Fibroblast of skin of left biceps (primary cell): ENCODE measurements at places on chromosomes 3 and 15.

DNA sequence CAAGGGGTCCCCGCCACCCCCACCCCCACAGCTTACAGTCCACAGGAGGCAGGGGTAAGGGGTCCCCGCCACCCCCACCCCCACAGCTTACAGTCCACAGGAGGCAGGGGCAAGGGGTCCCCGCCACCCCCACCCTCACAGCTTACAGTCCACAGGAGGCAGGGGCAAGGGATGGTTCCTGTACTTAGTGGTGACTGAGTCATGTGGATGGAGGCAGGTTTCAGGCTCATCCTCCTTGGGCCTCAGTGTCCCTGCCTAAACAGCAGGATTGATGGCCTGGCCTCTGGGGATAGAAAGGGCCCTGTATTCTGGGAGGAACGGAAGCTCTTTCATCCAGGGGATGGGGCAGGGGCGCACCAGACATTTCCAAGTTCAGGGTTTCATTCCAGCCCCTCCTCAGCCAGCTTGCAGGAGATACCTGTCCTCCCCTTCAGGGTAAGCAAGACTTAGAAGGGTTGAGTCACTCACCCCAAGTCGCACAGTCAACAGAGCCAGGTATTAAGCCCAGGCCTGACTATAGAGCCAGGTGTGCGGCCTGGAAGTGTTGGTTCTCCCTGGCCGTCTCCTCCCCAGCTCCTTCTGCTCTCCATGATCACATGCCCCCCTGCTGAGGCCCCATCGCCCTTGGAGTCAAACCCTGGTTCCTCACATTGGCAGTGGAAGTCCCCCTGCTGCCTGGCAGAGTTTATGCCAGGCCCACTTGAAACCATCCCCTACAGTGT, 12.5 kb downstream of the CSK start:
- DNase-seq: no peak

DNA sequence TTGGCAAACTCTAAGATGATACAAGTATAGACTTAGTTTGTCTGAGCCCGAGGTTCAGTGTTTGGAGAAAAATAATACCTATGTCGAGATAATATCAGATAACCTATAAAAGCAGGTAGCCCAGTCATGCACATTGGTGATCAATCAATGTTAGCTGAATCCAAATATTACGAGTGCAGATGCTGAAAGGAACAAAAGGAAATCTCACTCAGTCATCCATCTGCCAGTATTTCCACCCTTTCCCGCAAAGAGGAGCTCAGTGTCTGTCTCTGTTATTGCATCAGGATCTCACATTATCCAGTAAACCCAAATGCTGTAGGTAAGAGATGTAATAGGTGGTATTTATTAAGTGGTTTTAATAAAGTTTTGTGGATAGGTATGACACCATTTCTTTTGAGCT, 251.2 kb upstream of the CTDSPL start:
- no peak for DNase-seq

DNA sequence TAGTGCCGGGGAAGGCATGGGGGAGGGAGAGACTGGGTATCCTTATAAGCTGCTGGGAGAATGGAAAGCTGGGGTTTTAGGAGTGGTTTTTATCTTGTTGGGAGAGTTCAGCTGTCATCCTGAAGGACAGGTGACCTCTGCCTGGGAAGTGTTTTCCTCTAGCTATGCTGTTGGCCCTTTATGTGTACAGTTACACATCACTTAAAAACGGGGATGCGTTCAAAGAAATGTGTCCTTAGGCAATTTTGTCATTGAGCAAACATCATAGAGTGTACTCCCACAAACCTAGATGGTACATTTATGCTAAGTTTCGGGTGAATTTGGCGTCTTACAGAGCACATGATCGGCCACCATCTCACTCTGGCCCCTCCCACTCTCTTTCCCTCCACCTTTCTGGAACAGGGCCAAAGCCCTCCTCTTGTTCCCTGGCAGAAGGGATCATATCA, 164.3 kb upstream of the NUDT16 start:
- no peak for DNase-seq

GRCh38 chr3:50639055-50639494, 22.1 kb downstream of the MAPKAPK3 start:
- no peak for DNase-seq

GRCh38 chr3:16704941-16705340, 99.7 kb upstream of the DAZL start:
- no peak for DNase-seq

DNA sequence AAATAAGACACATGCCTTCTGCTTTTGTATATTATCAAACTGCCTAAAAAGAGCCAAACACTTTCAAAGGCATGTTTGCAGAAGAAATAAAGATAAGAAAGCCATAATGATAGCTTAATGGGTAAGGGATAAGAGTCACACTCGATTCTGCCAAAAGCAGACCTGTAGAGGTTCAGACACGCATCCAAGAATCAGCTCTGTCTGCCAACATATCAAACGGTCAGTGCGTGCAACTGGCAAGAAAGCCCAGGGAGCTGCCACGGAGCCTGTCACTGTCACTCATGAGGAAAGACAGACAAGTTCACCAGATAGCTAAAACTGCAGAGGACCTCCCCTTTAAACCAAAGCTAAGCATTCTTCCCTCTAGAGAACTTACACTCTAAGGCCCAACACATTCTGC, 23.2 kb downstream of the DCP1A start:
- DNase-seq: no peak

GRCh38 chr3:195117978-195118581, 152.9 kb downstream of the XXYLT1 start:
- DNase-seq: no peak

GRCh38 chr3:52253314-52254304, 8.1 kb downstream of the PPM1M start:
- DNase-seq: no peak

DNA sequence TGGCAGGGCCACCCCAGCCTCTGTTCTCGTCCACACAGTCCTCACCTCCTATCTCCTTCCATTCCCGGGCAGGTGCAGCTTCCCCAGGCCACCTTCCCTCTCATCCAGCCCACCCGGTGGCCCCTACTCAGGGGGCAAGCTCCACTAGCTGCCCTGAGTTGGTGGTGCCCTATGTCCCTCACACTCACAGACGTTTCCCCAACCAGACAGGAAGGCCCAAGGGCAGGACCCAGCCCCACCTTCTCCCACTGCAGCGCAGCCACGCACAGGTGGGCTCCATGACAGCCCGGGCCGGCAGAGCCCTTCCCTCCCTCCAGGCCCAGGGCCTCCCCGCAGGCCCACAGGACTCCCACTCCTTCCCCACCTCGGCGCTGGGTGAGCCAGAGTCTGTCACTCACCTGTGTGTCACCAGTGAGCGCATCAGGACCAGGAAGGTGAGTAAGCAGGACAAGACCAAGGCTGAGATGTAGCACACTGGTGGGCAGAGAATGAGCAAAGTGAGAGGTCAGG, 11.1 kb downstream of the ISLR start:
- no peak for DNase-seq

DNA sequence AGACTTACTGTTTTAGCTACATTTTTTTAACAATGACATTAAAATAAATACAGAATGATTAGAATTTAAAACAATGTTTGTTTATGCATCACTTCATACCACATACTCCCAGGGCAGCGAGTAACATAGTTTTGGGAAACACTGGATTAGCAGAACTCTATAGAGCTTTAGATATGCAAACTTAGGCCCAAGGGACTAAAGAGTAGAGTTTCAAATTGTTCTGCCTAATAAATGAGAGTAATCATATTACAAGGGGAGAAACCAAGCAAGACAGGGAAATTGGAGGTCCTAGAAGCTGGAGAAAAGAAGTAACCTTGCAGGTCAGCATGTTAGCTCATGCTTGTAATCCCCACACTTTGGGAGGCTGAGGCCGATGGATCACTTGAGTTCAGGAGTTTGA, 3.6 kb upstream of the DAZL start:
- no peak for DNase-seq

DNA sequence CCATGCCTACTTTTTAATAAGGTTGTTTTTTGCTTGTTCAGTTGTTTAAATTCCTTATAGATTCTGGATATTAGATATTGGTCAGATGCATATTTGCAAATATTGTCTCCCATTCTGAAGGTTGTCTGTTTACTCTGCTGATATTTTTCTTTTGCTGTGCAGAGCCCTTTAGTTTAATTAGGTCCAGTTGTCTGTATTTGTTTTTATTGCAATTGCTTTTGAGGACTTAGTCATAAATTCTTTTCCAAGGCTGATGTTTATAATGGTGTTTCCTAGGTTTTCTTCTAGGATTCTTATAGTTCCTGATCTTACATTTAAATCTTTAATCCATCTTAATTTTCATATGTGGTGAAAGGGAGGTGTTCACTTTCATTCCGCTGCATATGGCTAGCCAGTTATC, 77.4 kb downstream of the PTPRG start:
- peak; percentile 52 for DNase-seq

DNA sequence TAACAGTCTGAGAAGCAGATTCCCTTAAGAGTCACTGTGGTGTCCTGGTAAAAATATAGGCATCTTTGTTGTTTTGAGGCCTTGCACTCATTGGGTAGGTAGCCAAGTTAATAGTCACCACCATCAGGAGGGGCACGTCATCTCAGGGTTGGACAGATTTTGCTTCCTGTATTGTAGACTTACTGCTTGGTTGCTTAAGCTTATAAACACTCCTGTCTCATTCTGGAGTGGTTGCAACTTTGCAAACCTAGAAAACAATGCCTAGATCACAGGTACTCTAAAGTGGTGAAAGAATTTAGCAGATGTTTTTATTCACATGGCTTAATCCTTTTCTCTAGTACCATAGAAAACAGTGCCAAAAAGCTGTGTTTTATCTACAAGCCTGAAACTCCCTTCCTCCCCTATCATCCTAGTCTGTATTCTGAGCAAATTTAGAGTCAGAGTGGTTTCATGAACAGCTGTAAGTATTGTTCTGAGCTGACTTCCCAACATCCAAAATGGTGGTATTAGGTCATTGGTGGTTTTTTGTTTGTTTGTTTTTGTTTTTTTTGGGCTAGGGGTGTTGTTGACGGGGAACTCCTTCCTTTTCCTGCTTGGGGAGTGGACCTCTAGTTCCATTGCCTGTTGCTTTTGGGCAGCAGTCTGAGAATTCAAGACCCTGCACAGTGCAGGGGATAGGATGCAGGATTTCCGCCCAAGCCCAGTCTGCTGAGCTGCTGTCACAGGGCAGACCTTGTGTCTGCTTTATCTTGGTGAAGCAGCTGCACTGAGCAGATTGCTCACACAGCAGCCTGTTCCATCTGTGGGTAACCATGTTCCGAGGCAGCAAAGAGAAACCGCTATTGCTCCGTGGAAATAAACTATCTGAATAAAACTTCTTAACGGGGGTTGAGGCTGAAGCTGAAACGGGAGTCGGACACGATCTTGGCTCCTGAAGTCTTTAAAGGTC, 202.0 kb downstream of the AKAP13 start:
- DNase-seq: no peak

GRCh38 chr3:77283108-77283507, 243.2 kb downstream of the ROBO2 start:
- no peak for DNase-seq

- DNase-seq: no peak
These were observed at the start of the genes ATXN7 and THOC7 for GRCh38 chr3:63863150-63864007. ATXN7 (plus strand) TSS chr3:63863867; CDS start chr3:63912599, 48,732 bp downstream. THOC7 (minus strand) TSS chr3:63863805; CDS start chr3:63863790, 15 bp downstream.

DNA sequence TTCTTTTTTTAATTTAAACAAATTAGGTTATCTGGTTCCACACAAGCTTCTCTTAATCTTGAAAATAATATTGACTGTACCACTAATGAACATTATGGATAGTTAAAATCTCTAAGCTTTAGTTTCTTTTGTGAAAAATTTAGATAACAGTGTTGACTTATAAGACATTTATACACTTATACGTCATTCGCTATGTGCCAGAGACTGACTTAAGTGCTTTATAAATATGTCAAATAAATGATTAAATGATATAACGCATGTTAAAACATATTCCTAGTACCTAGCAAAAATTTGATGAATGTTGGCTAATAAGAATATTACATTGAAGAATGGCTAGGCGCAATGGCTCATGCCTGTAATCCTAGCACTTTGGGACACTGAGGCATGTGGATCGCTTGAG, 96.3 kb downstream of the PCCB start:
- no peak for DNase-seq

DNA sequence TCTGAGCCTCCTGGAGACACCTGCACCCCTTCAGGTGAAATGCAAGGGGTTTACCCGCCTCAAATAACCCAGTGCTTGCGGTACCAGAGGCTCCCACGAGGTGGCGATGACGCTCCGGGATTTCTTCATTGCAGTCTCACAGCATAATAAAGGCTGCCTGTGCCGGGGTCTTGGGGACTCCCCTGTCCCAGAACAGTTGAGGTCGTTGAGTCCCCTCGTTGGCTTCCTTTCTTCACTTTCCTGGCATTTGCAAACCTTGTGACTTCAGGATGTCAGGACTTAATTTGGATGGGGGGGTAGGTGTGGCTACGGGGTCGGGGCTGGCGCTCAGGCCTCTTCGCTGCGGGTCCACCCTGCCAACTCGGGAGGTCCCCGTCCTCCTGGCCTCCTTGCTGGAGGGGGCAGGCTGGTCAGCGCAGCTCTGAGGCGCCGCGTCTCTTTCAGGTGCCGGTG, 1.3 kb downstream of the GNAT1 start:
- DNase-seq: no peak

DNA sequence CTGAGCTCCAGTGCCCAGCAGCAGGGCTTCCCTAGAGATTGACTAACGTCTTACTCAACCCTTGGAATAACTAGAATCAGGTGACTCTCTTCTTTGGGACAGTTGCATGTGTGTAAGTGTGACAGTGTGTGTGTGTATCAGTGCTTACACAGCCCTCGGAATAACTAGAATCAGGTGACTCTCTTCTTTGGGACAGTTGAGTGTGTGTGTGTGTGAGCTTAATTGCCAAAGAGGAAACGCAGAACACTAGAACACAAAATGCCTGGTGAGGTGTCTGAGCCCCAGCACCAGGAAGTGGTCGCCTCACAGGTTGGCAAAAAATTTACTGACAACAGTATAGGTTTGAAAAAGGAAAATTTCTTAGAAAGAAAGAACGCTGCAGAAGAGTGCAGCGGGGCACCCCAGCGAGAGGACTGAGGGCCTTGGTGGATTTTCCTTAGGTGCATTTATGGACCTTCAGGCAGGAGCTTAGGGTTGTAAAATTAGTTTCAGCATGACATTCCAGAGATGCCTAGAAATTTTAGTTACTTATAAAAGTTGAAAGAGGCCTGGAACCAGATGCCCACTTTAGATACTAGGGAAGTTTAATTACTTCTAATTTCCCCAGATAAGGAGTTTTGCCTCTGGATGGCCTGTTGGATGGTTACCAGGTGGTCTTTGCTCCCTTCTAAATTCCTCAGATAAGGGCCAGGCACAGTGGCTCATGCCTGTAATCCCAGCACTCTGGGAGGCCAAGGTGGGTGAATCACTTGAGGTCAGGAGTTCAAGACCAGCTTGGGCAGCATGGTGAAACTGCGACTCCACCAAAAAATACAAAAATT, 3.7 kb upstream of the WDR82 start:
- no peak for DNase-seq
